Stimulated activated CD8-positive, alpha-beta memory T cell treated with anti-CD3 and anti-CD28 coated beads, Interleukin-7, amount 100 ng/mL, for 1 hour (primary cell): ENCODE measurements at places on chromosomes 4 and X.

DNA sequence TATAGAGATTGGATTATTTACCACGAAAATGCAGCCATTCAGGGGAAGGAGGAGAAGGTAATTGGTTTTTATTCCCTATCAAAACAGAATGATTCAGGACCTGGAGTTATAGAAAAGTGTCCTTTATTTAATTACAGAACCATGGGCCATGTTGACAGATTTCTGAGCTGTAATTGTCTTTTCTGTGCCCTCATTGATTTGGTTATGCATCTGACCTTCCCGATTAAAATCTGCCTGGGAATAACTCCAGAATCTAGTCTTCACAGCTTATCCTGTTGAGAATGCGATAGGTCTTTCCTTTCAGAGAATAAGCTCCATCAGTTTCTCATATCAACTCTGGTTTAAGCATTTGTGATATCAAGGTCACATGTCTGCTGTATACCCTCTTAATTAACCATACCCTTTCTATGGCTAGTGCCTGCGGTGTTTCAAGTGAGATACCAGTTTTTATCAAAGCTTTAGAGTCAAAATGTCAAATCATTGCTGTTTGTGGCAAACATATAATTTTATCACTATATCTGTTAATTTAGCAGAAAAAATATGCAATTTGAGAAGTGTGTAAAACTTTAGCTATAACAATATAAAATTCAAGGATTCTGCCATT, 37.2 kb upstream of the ANK2 start:
- DNase-seq: no peak

DNA sequence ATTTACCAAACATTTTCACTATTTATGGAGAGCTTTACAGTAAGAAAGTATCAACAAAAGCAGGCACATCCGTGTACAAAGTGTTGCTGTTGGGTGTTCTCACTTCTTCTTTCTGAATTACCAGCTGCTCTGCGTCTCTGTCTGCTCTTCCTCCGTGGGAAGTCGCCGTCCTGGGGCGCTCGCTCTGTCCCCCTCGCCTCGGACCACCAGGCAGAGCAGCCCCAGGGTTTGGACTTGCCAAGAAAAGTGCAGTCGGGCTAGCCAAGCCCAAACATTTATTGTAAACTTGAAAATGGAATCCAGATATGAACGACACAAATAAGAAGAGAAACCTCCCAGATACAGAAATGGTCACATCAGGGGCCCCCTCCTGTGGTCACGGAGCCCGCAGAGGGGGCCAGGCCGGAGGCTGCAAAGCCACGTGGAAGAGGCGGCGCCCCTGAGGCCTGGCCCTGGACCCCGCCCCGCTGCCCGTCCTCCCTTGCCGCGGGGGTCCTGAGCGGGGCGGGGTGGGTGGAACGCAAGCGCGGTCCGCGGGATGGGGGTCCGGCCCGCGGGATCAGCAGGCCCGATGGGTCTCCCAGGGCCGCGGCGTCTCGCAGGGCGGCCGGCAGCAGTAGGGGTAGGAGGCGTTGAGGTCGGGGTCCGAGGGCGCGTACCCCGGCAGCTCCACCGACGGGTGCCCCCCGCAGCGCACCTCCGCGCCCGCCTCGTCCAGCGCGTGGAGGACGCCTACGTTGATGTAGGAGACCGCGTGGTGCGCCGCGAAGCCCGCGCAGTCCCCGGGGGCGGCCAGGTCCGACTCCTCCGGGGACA, 1.5 kb downstream of the TMEM271 start:
- DNase-seq: no peak

- no peak for DNase-seq
These were observed 257.9 kb upstream of the CPEB2 start for GRCh38 chr4:14744346-14744745.

- no peak for DNase-seq
These were observed 363.3 kb upstream of the F9 start for GRCh38 chrX:139167282-139167681.

DNA sequence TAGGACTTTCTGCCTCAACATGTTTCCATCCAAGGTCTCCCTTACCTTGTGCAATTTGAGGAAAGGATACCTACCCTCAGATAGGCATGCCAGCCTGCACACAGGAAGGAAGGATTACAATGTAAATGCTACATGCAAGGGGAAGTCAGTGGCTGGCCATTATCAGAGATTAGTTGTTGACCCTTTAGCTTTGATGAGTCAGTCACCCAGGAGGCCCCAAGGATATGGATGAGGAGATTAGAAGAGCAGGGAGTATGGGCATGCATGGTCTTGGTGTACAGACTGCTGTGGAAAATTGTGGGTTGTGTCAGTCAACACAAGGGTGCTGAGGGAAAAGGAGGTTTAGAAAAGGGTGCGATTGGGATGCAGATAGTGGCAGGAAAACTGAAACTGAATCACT, 92.0 kb downstream of the GUCY2F start:
- no peak for DNase-seq

DNA sequence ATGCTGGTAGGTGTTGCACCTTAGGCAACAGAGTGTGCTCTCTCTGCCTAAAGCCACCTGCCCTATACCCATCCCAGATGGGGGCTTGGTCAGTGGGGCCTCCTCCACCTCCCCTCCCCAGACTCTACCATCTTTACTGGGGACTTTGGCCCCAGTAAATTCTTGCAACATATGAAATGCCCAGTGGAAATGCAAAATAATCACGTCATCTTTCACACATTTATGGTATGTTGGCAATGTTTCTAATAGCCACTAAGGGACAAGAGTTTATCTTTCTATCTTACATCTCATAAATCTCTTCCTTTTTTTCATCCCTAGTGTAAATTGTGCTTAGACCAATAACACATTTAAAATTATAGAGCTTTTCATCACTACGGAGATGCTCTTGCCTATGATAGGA, 103.0 kb upstream of the MAML3 start:
- no peak for DNase-seq

- no peak for DNase-seq
These were observed 83.2 kb downstream of the FUNDC1 start for GRCh38 chrX:44459501-44459900.

GRCh38 chrX:74520291-74520690, 94.1 kb downstream of the RLIM start:
- no peak for DNase-seq

- no peak for DNase-seq
These were observed 327.8 kb upstream of the CXorf51B start for GRCh38 chrX:146481735-146482134.

GRCh38 chr4:77232653-77233052, 75.6 kb downstream of the CCNG2 start:
- DNase-seq: no peak

- DNase-seq: no peak
These were observed 228.4 kb upstream of the PSAPL1 start for GRCh38 chr4:7663075-7663541.
